ENCODE measurements at places on chromosomes 2 and 18.

DNA sequence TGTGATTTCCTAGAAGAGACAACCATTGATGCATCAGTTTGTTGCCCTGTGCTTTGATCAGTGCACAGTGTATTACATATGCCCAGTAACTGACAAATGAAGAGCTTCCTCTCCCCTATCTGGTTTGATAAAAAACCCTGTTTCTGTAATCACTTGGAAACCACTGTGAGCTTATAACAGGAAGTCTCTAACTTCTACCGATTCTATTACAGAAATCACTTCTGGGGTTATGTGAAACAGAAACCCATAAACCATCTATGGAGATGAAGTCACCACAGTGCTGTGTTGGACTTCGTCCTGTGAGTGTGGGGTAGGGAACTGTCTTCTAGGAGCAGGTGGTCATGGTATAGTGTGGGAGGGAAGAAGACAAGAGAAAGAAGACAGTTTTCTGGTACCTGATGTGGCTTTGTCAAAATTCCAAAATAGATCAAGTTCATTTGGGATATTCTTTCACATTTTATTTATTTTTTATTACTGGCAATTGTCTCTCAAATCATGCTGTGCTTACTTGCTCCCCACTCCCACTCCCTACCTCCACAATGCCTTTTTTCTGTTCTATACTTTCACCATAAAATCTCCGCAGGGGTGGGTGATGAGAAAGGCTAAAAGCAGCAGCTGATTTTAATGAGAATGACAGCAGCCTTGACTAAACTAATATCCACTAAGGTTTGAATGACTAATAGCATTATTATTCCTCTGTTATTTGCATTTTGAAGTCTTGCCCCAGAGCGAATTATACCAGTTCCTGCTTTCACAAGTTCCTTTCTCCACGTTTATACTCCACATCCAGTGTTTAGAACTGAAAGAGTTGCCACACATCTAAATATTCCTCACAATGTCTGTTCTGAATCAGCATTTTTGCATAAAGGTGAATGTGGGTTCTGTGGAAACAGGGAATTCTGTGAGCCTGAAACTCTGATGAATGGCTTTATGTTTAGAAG is 41.7 kb upstream of the RND3 start:
- DNase-seq: peak; percentile 69

GRCh38 chr2:202023198-202023903 is 10.3 kb upstream of the FZD7 start:
- no peak for DNase-seq

DNA sequence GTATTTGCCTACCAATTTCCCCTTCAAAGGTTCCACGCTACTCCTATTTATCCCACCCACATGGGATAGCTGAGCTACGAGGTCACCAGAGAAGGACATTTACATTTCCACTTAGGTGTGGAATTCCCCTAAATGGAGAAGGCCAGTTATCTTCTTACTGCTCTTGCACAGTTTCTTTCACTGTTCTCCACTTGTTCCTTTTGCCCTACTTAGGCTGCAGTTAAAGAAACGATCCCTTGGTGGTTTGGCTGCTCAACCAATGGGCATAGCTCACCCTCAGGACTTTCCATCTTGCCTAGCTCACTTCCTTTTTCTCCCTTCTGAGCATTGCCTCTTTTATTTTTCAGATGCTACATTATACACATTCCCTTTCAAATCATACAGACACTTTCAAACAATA is 11.2 kb upstream of the NABP1 start:
- DNase-seq: no peak

GRCh38 chr2:180184506-180184905 is 177.4 kb upstream of the CWC22 start:
- peak; percentile 38 for DNase-seq

Data from GM03348 (cell line).